ENCODE measurements at places on chromosomes 1 and 21. TPM values are rescaled to one million over a fixed set of nuclear protein-coding genes. Genes with fewer than 3 reads are reported as not detected.

The SHC1 gene
- total RNA-seq = 300 TPM

The ACKR1 gene
- not detected for total RNA-seq

The MAP10 gene
- 1.3 TPM for total RNA-seq

The ADCY10 gene
- 0.06 TPM for total RNA-seq

The LEMD1 gene
- total RNA-seq = not detected

The C1QB gene
- not detected for total RNA-seq

The S100A7A gene
- not detected for total RNA-seq

The TBX15 gene
- not detected for total RNA-seq

The CATSPERE gene
- total RNA-seq = 2.3 TPM

The LORICRIN gene
- total RNA-seq = not detected

The FAM76A gene
- 6.8 TPM for total RNA-seq

The PYHIN1 gene
- total RNA-seq = not detected

The NUF2 gene
- 1.8 TPM for total RNA-seq

The POGK gene
- 18.1 TPM for total RNA-seq

The MROH7 gene
- not detected for total RNA-seq

The CD48 gene
- not detected for total RNA-seq

The UAP1 gene
- total RNA-seq = 67.0 TPM

The SYT6 gene
- total RNA-seq = not detected

The OR2AK2 gene
- not detected for total RNA-seq

The PDPN gene
- total RNA-seq = 4.2 TPM

The PADI6 gene
- total RNA-seq = not detected

The CR2 gene
- total RNA-seq = not detected

The OR6N1 gene
- not detected for total RNA-seq

The RPTN gene
- not detected for total RNA-seq

The BATF3 gene
- total RNA-seq = 1.2 TPM

The NEGR1 gene
- 2.0 TPM for total RNA-seq

The ESRRG gene
- 0.44 TPM for total RNA-seq

The NRIP1 gene
- total RNA-seq = 44.9 TPM

The SOX13 gene
- total RNA-seq = 11.2 TPM

The OLIG2 gene
- total RNA-seq = not detected

The OR10J1 gene
- not detected for total RNA-seq

The FNBP1L gene
- total RNA-seq = 62.7 TPM

The DAP3 gene
- 136 TPM for total RNA-seq

The SPRR2A gene
- total RNA-seq = not detected

The SH2D1B gene
- total RNA-seq = not detected

The SNAP47 gene
- 40.1 TPM for total RNA-seq

The CFHR4 gene
- not detected for total RNA-seq

The GNG4 gene
- not detected for total RNA-seq

The NBPF10 gene
- total RNA-seq = 0.47 TPM

The EXTL2 gene
- 19.2 TPM for total RNA-seq

The RAD54L gene
- total RNA-seq = 1.3 TPM

The NTRK1 gene
- not detected for total RNA-seq

The SLC9C2 gene
- not detected for total RNA-seq

The LIPI gene
- total RNA-seq = not detected

The C2CD4D gene
- total RNA-seq = not detected

The MRPL9 gene
- 53.4 TPM for total RNA-seq

The SZT2 gene
- total RNA-seq = 11.3 TPM

The CACNA1E gene
- not detected for total RNA-seq

The INKA2 gene
- total RNA-seq = 10.4 TPM

The AMY2A gene
- not detected for total RNA-seq

The HPCAL4 gene
- total RNA-seq = not detected

The ITLN2 gene
- not detected for total RNA-seq

The FCGR3B gene
- total RNA-seq = not detected

The UROD gene
- total RNA-seq = 101 TPM

The ATP13A2 gene
- total RNA-seq = 97.8 TPM

The AQP10 gene
- total RNA-seq = not detected

Data from glomerular endothelial cell (primary cell).